ENCODE measurements at places on chromosomes 1 and 21.
A peak's percentile ranks its signal among the peaks of the same experiment; 100 is the strongest.

GRCh38 chr1:4315202-4315601, 339.2 kb upstream of the AJAP1 start:
- DNase-seq: no peak

DNA sequence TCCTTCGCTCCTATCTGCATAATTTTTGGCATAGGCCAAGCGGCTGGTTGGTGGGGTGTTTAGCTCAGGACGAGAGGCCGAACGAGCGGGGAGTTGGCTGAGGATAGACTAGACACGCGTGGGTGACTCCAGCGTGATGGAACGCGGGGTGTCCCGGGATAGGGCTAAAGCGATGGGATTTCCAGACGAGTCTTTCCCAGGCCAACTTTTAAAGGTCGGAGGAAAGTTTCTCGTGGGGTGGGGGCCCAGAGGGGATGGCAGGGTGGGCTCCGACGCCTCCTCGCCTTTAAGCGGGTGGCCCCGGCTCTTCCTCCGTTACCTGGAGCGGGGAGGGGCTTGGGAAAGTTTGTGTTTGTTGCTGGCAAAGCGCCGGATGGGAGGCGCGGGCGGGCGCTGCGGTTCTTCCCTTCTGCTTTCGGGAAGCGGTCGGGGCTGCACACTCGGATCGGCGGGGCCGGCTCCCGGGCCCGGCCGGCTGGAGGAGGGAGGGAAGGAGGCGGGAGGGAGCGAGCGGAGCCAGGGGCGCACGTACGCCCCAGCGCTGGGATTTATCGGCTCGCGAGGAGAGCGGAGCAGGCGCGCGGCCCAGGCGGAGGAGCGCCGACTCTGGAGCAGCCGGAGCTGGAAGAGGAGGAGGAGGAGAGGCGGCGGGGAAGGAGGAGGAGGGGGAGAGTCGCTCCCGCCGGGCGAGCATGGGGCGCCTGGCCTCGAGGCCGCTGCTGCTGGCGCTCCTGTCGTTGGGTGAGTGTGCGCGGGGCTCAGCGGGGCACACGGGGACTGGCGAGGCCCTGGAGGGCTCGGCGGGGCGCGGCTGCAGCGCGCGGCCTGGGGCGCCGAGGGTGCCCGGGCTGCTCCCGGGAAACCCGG, at the start of gene PTGFRN:
Gene PTGFRN (plus strand): TSS at position 405 of the 867 bp plus-strand sequence. CDS start 288 bp downstream, at position 693.
- DNase-seq: no peak

- DNase-seq: no peak
These were observed 812.7 kb downstream of the PLA2G4A start for GRCh38 chr1:187641463-187641862.

- no peak for DNase-seq
These were observed 1.9 kb downstream of the DPYD start for GRCh38 chr1:97918961-97919360.

DNA sequence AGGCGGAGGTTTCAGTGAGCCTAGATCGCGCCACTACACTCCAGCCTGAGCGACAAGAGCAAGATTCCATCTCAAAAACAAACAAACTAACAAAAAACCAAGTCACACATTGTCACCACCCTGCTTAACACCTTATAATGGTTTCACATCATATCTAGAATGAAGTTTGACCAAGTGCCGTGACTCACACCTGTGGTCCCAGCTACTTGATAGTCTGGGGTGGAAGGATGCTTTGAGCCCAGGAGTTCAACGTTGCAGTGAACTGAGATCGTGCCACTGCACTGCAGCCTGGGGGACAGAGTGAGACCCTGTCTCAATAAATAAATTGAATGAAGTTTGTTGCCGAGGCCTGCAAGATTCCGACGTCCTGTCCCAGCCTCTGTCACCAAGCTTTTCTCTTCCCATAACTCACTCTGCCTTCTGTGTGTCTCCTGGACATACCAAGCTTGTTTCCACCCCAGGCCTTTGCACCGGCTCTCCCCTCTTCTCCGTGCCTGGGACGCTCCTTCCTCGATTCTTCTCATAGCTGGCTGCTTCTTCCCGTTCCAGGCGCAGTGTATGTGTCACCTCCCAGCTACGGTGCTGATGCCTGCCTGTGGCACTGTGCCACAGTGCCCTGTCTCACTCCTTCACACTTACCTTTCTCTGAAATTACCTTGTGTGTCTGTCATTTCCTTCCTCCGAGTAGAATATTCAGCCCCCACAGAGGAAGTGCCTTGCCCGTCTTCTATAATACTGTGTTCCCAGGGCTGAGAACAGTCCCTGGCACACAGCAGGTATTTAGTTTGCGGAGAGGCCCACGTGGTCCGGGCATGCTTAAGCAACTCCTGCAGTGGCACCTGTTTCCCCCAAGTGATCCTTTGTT, 3.8 kb upstream of the SELENON start:
- DNase-seq: no peak

DNA sequence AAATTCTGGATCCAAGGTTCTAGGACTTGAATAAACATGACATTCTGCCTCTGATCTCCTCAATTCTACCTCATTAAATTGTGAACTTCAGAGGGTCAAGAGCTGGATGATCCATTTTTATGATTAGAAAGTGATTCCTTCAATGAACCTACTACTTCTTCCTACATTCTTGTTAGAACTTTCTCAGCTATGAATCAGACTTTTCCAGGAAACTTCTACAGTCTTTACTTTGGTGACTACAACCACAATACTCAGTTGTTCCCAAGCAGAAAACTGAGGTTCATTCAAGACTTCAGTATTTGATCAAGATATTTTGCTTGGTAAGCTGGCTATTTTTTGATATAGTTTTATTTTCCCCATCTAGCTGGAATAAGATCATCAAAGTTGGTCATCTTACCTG, 51.4 kb downstream of the CDC7 start:
- DNase-seq: no peak

DNA sequence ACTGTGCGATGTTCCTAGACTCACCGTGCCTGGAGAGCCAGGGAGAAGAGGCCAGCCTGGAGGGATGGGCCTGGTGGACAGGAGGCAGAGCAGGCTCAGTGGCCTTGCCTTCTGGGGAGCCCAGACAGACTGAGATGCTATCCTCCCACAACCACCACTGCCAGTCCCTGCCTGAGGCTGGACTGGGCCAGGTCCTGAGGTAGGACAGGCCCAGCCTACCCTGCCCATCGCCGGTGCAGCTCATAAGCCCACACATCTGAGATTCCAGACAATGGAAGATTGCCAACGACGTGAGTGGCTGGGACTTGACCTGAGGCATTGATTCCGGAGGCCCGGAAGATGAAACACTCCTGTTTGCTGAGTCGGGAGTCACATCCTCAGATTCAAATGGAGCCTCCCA, 5.8 kb downstream of the CLEC20A start:
- DNase-seq: no peak

DNA sequence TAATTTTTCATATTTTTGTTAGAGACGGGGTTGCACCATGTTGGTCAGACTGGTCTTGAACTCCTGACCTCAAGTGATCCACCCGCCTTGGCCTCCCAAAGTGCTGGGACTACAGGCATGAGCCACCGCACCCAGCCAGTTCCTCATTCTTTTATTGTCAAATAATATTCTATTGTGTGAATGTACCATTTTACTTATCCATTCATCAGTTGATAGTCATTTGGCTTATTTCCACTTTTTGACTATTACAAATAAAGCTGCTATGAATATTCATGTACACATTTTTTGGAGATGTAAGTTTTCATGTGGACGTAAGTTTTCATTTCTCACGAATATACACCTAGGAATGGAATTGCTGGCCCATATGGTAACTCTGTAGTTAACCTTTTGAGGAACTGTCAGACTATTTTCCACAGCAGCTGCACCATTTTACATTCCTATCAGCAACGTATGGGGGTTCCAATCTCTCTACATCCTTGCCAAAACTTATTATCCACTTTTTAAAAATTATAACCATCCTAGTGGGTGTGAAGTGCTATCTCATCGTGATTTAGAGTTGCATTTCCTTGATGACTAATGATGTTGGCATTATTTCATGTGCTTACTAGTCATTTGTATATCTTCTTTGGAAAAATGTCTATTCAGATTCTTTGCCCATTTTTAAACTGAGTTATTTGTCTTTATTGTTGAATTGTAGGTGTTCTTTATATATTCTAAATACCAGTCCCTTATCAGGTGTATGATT, 12.7 kb downstream of the PACC1 start:
- no peak for DNase-seq

DNA sequence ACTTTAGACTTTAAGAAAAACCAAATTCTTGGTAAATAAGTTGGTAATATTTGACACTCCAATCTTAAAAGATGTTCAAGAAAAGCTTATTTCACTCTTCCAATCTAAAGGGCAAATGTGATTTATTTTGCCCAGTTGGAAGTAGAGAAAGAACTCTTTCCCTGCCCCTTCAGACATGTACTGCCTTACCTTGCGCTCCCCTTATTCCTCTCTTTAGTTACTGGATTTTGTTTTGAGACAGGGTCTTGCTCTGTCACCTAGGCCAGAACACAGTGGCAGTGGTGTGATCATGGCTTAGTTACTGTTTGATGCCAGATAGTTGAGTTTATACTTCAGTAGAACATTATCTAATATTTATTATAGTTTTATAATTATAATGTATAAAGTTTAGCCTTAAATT, 27.5 kb downstream of the FUBP1 start:
- DNase-seq: no peak

GRCh38 chr1:109484519-109484975, 842 bp downstream of the ATXN7L2 start:
- DNase-seq: no peak

DNA sequence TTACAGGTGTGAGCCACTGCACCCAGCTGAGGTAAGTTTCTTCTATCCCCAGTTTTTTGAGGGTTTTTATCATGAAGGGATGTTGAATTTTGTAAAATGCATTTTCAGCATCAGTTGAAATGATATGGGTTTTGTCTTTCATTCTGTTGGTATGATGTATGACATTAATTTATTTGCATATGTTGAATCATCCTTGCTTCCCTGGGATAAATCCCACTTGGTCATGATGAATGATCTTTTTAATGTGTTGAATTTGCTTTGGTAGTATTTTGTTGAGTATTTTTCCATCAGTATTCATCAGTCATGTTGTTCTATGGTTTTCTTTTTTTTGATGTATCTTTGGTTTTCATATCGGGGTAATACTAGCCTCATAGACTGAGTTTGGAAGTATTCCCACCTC, 141.0 kb downstream of the RPS6KC1 start:
- no peak for DNase-seq

DNA sequence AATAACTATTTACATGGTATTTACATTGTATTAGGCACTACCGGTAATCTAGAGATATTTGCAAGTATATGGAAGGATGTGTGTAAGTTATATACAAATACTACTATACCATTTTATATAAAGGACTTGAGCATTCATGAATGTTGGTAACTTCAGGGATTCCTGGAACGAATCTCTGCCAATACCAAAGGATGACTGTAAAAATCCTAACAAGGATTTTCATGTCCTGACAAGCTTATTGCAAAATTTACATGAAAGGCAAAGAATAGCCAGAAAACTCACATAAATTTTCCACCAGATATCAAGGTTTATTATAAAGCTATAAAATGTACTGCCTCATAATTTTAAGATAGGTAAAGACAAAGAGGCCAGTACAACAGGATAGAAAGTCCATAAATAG, 325.2 kb upstream of the NRIP1 start:
- no peak for DNase-seq

DNA sequence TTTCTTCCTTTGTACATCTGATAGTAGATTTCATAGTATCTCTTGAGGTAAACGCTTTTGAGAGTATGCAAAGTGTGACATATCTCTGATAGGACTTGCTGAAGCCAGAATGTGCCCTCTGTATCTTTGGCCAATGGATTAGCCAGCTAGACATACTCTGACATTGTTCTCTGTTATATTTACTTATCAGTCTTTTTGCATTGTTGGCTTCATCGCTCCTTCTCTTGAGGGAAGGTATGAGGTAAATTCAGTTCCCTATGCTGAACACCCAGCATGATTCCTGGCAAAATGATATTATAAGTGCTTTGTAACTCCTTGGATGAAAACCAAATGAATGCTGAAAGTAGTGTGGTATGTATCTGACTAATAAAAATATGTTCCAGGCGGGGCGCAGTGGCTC, 163.2 kb upstream of the CACYBP start:
- DNase-seq: no peak

DNA sequence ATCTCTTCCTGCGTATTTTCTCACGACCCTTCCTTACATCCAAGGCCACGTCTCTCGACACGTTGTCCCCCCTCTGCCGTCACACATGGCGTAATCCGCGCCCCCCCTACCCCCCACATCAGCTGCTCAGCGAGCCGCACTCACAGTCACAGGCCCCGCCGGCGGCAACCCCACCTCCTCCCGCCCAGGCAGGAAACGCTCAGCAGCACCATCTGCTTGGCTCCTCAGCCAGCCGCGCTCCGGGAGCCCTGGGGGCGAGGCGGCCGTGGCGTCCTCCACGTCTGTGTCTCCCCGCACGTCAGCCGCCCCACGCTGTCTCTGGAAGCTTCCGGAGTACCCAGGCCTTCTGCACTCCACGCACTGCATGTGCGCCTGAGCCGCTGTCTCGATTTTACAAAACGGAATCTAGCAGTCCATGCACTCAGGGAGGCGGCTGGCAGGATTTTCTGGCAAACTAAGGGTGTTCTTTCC, 64.6 kb downstream of the SIK1 start:
- peak; percentile 51 for DNase-seq

DNA sequence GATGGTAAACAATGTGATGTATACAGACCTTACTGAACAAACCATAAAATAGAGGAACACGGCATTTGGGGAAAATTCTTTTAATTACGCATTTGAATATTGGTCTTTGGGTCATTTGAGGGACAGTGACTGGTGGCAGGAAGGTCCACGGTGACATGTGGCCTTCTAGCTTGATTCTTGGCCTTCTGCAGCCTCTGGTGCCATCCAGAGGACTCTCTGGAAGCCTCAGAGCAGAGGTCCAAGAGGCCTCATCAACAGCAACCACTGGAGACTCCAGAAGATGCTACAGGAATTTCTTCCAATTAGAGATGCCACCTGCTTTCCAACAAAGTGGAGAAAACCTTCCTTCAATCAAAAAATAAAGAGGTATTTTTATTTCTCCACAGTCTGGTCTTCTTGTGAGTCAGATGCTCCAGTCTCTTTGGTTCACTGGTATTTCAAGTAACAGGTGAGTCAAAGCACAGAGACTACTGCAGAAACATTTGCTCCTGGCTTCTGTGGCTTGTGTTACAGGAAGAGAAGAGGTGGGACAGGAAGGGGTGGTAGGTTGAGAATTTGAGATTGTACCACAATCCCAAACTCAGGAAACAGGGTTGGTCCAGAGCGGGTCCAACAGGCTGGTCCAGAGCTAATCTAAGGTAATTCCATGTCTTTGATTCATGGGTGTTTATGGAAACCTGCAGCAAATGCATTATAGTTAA, 2.7 kb upstream of the F5 start:
- DNase-seq: no peak

- no peak for DNase-seq
These were observed 17.2 kb downstream of the CDCP2 start for GRCh38 chr1:54135436-54136120.
